ENCODE measurements at places on chromosomes 6 and 20.

GRCh38 chr6:149881066-149881766, 16.7 kb downstream of the RAET1E start:
- no peak for DNase-seq

GRCh38 chr6:88492824-88493223, 326.7 kb upstream of the CNR1 start:
- no peak for DNase-seq

DNA sequence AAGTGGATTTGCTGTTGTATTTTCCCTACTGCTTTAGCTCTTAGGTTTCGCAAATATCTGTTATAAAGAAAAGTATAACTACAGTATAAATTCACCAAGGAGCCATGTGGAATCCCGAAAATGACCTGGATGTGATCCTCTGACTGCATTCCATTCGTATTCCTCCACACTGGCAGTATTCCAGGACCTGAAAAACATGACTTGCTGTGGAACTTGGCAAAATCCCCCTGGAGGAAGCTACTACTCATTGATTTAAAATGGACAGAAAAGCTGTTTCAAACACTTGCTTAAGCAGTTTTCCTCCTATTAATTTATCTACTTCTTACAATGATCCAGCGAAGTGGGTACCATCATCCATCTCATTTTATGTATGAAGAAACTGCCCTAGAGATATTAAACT, 13.3 kb upstream of the ENPP5 start:
- DNase-seq: no peak

DNA sequence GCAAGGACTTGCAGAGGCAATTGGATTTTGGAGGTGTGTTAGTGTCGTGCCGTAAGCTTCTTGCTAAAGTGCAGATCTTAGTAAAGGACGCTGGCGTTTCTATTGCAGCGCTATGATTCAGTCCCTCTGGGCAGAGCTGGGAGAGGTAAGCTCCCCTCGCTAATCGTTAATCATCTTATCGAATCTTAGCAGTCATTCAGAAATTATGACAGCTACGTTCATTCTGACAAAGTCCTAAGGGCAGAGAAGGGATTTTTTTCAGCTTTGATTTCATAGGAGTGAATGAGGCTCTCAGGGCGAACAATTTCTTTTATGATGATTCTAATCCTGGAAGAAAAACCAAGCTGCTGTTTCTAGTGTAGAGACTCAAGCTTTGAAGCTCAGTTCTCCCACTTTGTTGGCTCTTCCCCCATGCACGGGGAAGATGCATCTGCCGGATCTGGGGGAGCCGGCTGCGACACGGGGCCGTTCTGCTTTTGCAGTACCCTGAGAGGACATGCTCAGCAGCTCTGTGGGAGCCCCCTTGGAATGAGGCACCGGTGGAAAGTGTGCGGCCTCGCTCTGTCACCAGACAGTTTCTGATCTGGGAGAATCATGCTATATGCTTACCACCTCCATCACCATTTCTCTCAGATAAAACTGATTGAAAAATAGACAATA, 79.1 kb upstream of the SLC22A23 start:
- no peak for DNase-seq

GRCh38 chr20:1941226-1941625, 46.0 kb downstream of the SIRPA start:
- no peak for DNase-seq

GRCh38 chr6:165634101-165634880, 28.8 kb downstream of the PDE10A start:
- no peak for DNase-seq

Data from endothelial cell (in vitro differentiated cells).